Stimulated activated CD8-positive, alpha-beta memory T cell treated with anti-CD3 and anti-CD28 coated beads, Interleukin-12 subunit alpha, Interleukin-12 subunit beta, amount 100 ng/mL, for 1 hour (primary cell): ENCODE measurements at places on chromosomes 2 and 18.

DNA sequence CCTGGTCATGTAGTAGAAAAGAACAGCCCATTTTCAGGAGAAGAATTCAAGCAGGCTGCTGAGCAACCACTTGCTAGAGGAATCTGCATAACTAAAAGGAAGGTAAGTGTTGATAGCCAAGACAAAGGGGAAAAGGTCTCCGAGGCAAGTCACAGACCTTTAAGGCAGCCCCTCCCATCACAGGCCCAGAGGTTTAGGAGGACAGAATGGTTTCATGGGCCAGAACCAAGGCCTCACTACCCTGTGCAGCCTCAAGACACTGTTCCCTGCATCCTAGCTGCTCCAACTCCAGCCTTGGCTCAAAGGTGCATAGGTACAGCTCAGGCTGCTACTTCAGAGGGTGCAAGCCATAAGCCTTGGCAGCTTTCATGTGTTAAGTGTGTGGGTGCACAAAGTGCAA, 238.6 kb upstream of the CYP26B1 start:
- no peak for DNase-seq

GRCh38 chr2:83531206-83531826, 927.8 kb downstream of the SUCLG1 start:
- DNase-seq, result no peak

DNA sequence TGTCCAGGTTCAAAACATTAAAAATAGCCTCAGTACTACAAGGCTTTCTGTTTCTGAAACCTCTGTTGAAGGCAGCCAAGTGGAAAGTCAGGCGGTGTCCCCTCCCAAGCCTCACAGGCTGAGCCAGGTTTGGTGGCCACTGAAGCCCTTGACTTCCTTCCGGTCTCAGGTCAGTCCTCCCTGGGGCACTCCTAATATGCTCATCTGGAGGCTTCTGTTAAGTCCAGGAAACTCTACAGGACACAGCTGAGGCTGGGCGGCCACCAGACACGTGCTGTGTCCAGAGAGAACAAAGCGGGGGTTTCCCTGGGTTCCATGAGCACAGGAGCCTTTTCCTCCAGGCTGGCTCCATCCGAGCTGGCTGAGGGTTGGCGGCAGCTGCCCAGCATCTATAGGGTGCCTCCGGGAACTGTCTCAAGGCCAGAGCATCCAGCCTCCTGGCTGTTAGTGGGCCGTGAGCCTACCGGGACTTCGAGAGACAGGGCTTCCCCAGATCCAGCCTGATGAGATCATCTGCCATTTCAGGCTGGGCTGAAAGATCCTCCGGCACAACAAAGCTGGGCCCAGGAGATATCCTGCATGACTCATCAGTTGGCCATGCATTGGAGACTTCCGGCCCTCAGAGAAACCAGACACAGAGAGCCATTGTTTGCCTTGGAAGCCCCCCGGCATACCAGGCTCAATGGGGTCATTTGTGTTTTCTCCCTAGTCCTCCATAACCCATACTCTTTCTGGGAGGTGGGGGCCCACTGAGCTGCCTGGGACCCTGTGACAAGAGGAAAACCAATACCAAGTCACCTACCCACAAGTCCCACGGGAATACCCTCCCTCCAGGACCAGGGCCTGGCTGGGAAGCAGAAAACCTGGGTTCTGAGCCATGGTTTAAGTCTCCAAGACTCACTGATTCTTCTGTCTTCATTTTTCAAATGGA, 71.7 kb downstream of the HS1BP3 start:
- no peak for DNase-seq

DNA sequence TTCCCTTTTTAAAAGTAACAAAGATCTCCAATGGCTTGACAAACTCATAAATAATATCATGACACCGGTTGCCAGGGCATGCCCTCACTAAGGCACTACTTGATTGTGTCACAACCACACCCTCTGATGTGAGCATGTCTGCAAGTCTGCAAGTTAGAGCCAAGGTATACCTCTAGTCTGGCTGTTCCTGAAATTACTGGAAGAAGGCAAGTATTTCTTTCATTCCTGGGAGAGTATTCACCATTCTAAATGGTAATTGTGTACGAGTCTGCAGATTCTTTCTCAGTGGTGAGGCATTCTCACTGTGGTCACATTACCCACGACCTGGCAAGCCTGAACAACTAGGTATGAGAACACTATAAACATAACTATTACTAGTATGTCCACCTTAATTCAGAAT, 25.7 kb upstream of the RNU4ATAC start:
- DNase-seq, result no peak

DNA sequence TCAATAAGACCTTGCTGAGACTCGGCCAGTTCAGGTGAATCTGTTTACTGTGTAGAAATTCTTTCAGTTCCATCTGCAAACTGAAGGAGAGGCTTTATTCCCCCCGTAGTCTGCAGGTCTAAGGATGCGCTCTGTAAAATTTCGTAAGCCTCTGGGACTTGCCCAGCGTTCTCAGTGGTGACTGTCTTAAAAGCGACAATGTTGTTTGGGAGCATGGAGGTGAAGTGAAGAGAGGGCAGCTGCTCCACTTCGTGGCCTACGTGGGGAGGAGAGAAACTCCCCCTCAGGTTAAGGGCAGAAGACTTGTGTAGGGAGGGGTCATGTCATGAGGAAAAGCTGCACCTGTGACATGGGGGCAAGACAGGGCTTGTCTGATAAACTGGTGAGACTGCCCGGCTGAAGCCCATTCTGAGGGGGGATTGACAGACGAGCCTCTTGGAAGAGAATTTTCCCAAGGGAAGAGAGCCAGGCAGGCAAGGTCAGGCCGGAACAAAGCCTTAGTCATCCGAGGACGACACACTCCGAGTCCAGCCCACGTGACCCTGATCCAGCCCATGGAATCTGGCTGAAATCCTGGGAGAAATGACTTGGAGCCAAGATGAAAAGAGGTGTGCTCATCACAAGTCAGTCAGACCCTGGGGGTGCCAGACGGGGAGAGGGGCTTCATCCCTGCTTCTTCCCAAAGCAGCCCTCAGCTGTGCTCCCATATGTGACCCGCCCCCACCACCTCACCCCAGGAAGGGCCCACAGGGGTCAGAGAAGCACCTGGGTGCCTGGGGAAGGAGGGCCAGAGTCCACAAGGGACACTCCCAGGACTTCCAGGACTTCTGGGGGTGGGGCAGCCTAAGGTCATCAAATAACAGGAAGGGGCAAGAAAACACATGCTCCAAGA, 88.5 kb upstream of the SH3BP4 start:
- DNase-seq, result no peak

DNA sequence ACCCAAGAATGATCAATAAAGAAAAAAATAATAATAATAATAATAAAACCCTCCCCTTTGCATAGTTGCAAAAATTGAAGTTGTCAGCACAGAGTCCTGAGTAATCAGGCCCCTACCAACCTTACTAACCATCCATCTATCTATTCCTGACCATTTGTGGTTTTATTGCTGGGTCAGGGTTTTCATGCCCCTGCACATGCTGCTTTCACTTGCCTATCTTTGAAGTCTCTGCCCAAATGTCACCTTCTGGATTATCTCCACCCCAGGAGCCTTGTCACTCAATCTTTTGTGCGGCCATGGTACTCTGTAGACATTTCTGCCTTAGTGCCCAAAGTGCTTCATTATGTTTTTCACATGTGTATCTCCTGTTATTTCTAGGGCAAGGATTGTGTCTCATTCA, 35.1 kb downstream of the SLC30A6 start:
- no peak for DNase-seq

DNA sequence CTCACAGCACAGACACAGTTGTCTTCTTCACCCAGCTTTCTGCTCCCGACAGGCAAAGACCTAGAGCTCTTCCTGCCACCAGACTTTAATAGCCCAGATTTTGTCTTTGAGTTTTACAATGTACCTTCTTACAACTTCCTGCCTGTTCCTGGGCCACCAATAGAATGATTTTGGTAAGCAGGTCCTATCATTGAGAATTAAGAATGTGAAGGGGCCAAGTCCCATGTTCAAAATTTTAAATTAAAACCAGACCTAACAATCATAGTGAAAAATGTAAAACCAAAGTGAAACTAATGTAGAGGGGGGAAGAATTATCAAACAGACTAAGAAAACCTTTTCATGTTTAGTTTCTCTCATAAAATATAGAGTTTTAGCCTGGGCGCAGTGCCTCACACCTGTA, 72.8 kb downstream of the SP3 start:
- DNase-seq, result no peak

DNA sequence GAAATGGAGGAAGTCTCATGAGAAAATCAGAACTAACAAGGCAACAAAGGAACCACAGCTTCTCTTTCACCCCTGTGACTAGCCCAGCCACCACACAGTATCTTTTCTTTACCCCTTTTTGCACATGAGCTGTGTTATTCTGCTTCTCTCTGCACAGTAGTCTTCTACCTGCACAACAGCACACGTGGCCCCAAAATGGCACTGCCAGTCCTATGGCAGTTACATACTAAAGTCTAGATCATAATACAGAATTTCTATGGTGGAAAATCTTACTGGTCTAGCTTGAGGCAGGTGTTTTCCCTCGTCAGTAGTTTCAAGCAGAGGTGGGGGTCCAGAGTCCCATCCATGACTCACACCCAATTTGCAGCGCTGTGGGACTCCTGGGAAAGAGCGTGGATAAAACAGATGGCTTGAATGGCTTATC, 177.7 kb downstream of the DIS3L2 start:
- no peak for DNase-seq

DNA sequence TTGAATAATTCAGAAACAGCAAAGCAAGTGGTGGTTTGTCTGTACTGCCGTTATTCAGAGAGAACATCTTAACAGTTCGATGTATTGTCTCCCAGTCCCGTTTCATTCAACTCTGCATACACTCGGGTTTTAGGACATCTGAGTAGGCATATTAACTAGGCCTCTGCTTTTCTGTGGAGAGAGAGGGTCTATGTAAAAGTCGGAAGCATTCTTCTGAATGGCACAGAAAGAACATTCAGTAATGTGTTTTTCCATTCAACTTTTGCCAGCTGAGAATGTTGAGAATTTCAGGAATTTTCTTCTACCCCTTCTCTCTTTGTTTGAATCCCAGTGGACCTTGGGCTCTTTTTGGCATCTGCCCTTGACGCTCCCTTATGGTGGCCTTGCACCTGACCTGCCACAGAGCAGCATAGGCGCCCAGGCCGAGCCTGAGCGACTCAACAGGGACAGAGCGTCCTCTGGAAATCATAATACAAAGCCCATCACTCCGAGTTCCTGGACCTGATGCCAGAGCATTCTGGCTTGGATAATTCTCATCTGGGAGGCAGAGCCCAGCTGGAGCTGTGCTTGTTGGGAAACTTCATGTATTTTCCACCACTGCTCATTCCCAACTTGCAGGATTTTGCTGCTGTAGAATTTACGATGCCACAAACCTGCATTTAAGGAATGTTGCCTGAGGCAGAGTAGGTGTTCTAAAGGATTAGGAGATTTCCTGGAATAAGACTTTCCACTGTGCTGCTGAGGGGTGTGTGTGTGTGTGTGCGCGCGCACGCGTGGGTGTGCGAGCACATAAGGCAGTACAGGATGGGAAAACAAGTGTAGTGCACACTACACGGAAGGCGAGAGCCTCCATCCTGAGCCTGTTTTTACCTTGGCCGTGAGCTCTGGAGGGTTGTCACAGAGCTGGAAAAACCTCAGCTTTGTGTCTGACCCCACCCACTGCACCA, 77.2 kb upstream of the TXNDC2 start:
- DNase-seq, result no peak

DNA sequence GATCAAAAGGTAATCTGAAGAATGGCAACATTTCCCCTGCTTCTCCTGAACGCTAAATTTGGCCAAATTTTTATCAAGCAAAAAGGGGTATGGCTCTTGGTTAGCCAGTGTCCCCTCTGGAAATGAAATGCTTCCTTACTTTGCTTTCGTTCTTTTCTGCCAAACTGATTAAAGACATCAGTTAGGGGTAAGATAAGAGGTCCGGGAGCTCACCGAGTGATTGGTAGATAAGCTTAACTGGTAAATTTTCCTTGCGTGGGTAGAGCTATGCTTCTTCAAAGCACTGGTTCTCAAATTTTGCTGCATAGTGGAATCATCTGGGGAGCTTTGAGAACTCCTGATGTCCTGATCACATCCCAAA, 62.7 kb upstream of the MAPRE2 start:
- DNase-seq, result no peak

DNA sequence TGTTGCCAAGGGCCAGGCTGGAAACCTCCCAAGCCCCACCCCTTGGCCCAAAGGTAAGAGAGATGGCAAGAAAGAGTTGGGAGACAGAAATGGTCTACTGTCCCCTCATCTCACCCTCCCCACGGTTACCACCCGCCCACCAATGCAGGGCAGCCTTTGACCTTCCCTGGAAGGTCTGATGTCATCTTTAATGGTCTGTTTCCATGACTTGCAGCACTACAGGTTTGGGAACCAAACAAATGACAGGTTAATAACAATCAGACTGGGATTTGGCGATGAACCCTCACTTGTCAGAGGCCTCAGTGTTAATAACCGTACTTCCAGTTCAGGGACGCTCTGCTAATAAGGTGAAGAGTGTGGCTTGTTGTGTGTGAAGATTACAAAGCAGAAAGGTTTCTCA, 70.4 kb downstream of the MRO start:
- no peak for DNase-seq

- DNase-seq, result no peak
Measured at GRCh38 chr2:62402156-62402555, 103.8 kb downstream of the TMEM17 start.

- no peak for DNase-seq
Measured at GRCh38 chr2:184481865-184482264, 116.5 kb upstream of the ZNF804A start.

DNA sequence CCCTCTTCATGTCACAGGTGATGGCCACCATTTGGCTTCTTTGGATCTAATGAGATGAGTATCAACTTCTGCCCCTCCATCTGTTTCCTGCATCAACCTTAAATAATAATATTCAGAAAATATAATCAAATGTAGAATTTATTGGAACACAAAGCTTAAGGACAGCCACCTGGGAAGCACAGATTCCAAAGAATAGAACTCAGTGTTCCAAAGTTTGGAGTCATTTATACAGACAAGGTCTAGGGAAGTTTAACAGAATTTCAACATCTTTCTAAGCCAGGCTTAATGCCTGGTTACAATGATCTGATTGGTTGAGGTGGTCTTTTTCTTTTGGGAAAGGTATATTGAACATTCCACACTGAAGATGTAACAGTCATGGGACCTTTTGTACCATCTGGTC, 218.0 kb upstream of the PIEZO2 start:
- DNase-seq, result no peak

DNA sequence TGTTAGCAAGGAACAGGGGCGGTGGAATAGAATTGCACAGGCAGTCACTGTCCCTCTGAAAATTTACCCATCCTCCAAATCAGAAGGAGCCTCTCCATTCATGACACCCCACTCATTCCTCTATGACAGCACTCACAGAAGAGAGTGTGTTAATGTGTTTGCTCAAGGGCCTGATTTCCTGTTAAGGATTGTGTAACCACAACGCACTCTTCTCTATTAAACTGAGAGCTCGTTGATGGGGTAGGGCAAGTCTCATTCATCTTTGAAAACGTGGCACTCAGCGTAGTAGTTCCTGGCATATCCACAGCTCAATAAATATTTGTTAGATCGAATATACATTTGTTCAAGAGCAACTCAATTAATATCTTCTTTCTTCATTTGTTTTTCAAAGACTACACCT, 106.4 kb downstream of the VAPA start:
- no peak for DNase-seq

GRCh38 chr18:46555724-46556123, 101.3 kb downstream of the LOXHD1 start:
- DNase-seq, result no peak
